ENCODE measurements at places on chromosomes 3 and 15. TPM values are rescaled to one million over a fixed set of nuclear protein-coding genes. Genes with fewer than 3 reads are reported as not detected.

GRCh38 chr15:45385590-45385989, 7.2 kb upstream of the GATM start:
- no peaks in the 10 kb centered on the region for H3K27me3 ChIP-seq
- DNase-seq, result no peak
- no peak overlapping the region for H3K27ac ChIP-seq
- H3K4me3 ChIP-seq, result no peak overlapping the region
- H3K4me1 ChIP-seq, result no peaks in the 10 kb centered on the region
- H3K36me3 ChIP-seq, result no peaks in the 10 kb centered on the region

CIB1 gene
- 61.3 TPM for total RNA-seq

- H3K27ac ChIP-seq, result no peak overlapping the region
- no peak for DNase-seq
- no peaks in the 10 kb centered on the region for H3K27me3 ChIP-seq
- H3K4me3 ChIP-seq, result no peak overlapping the region
- no peaks in the 10 kb centered on the region for H3K36me3 ChIP-seq
- H3K4me1 ChIP-seq, result peaks cover 4% of the 10 kb centered on the region
Observed at GRCh38 chr3:10813425-10813824, 2.6 kb upstream of the SLC6A11 start.

DNA sequence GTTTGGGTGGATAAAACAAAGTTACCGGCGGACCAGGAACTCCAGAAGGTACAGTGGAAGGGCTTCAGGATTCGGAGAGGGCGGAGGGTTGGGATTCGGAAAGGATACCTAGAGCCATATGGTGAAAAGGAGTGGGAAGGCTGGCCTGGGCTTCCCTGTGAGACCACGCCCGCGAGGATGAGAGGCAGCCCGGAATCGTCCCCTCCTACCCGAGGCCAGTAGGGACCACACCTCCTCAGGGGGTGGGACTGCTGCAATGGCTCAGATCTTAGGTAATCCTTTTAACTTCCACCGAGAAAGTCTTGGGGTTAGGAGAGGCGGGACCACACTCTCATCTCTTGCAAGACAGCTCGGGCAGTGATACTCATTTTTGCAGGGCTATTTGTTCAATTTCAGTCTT, 511.3 kb downstream of the OCA2 start:
- no peaks in the 10 kb centered on the region for H3K36me3 ChIP-seq
- DNase-seq, result no peak
- H3K27me3 ChIP-seq, result peaks cover 4% of the 10 kb centered on the region
- H3K4me1 ChIP-seq, result no peaks in the 10 kb centered on the region

PCOLCE2 gene
- total RNA-seq, result 36.0 TPM

DNA sequence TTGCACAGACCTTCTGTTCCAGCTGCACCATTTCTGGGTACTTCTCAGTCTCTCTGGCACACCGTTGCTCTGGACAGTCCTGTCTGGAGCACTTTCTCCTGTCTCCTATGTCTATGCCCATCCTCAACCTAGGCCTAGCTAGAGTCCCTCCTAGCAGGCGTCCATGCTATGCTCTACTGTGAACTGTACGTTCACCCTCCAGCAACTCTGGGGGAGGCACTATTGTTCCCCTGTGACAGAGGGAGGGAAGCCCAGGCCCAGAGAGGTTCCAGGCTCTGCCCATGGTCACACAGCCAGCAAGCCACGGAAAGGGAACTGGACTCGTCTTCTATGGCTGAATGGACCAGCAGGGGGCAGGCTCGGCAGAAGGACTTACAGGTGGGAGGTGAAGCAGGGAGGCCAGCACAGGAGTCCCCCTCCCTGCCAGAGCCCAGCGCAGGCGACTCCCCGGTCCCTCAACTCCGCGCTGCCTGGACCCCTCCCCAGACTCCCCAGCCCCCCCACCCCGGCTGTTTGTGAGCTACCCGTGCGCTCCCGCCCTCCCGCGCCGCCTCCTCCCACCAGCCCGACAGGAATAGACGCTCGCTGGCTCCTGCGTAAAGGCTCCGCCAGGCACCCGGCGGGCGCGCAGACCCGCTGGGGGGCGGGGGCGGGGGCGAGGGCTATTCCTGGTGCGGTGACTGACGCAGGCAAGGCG, 1.7 kb upstream of the LINGO1 start:
- peaks cover 34% of the 10 kb centered on the region for H3K27me3 ChIP-seq
- no peak overlapping the region for H3K4me3 ChIP-seq
- no peak for DNase-seq
- H3K4me1 ChIP-seq, result peaks cover 4% of the 10 kb centered on the region

GRCh38 chr15:78726870-78727551, 84.3 kb downstream of the ADAMTS7 start:
- no peaks in the 10 kb centered on the region for H3K4me1 ChIP-seq
- no peak overlapping the region for H3K27ac ChIP-seq
- no peak for DNase-seq
- no peak overlapping the region for H3K4me3 ChIP-seq

- H3K4me1 ChIP-seq, result no peaks in the 10 kb centered on the region
- no peak overlapping the region for H3K27ac ChIP-seq
- no peak overlapping the region for H3K4me3 ChIP-seq
- H3K36me3 ChIP-seq, result no peaks in the 10 kb centered on the region
- H3K27me3 ChIP-seq, result no peaks in the 10 kb centered on the region
Observed at GRCh38 chr3:49705390-49705960, 14.0 kb downstream of the AMIGO3 start.

DNA sequence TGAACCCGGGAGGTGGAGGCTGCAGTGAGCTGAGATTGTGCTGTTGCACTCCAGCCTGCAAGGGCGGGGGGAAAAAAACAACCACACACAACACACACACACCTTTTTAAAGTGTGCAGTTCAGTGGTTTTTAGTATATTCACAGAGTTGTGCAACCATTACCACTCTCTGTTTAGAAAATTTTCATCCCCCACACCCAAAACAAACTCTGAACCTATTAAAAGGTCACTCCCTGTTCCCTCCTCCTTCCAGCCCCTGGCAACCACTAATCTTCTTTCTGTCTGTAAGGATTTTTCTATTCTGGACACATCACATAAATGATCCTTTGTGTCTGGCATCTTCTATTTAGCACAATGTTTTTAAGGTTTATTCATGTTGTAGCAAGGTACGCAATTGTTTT, 159.1 kb downstream of the ATG7 start:
- peaks cover 4% of the 10 kb centered on the region for H3K4me1 ChIP-seq
- no peaks in the 10 kb centered on the region for H3K36me3 ChIP-seq
- no peak for DNase-seq
- H3K4me3 ChIP-seq, result no peak overlapping the region

CMSS1 gene
- total RNA-seq, result 16.1 TPM

GRCh38 chr15:43974852-43975251, 148.1 kb downstream of the WDR76 start:
- no peak for DNase-seq
- no peaks in the 10 kb centered on the region for H3K36me3 ChIP-seq
- no peak overlapping the region for H3K27ac ChIP-seq
- no peaks in the 10 kb centered on the region for H3K4me1 ChIP-seq
- no peaks in the 10 kb centered on the region for H3K27me3 ChIP-seq
- no peak overlapping the region for H3K4me3 ChIP-seq

WDR93 gene
- 1.0 TPM for total RNA-seq

CEMIP gene
- 0.66 TPM for total RNA-seq

GRCh38 chr3:27279123-27279522, 90.1 kb downstream of the NEK10 start:
- DNase-seq, result no peak
- H3K36me3 ChIP-seq, result no peaks in the 10 kb centered on the region
- no peak overlapping the region for H3K27ac ChIP-seq
- no peaks in the 10 kb centered on the region for H3K27me3 ChIP-seq

GRCh38 chr15:57427367-57427821, 51.1 kb downstream of the CGNL1 start:
- no peak for DNase-seq
- no peaks in the 10 kb centered on the region for H3K27me3 ChIP-seq
- no peak overlapping the region for H3K4me3 ChIP-seq
- peak overlapping the region; percentile 1 for H3K27ac ChIP-seq
- H3K36me3 ChIP-seq, result no peaks in the 10 kb centered on the region

DNA sequence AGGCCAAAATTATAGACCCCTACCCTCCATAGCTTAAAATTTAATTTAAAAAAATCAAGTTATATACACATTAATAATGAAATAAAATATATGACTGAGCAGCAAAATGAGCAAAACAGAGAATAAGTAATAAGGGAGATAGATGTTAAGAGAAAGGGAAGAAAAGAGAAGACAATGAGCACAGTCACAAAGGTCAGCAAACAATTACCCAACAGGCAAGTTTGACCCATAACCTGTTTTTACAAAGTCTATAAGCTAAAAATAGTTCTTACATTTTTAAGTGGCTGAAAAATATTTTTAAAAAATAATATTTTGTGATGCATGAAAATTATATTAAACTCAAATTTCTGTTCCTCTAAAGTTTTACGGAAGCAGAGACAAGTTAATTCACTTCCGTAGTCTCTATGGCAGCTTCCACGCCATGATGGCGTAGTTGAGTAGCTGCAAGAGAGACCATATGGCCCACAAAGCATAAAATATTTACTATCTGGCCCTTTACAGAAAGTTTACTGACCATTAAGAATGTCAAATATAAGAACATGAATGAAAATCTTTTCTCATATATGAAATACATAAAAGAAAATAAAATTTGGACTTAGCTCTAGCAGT, 47.5 kb downstream of the ACAP2 start:
- H3K27me3 ChIP-seq, result no peaks in the 10 kb centered on the region
- no peaks in the 10 kb centered on the region for H3K36me3 ChIP-seq
- DNase-seq, result no peak
- H3K27ac ChIP-seq, result no peak overlapping the region
- no peaks in the 10 kb centered on the region for H3K4me1 ChIP-seq

DNA sequence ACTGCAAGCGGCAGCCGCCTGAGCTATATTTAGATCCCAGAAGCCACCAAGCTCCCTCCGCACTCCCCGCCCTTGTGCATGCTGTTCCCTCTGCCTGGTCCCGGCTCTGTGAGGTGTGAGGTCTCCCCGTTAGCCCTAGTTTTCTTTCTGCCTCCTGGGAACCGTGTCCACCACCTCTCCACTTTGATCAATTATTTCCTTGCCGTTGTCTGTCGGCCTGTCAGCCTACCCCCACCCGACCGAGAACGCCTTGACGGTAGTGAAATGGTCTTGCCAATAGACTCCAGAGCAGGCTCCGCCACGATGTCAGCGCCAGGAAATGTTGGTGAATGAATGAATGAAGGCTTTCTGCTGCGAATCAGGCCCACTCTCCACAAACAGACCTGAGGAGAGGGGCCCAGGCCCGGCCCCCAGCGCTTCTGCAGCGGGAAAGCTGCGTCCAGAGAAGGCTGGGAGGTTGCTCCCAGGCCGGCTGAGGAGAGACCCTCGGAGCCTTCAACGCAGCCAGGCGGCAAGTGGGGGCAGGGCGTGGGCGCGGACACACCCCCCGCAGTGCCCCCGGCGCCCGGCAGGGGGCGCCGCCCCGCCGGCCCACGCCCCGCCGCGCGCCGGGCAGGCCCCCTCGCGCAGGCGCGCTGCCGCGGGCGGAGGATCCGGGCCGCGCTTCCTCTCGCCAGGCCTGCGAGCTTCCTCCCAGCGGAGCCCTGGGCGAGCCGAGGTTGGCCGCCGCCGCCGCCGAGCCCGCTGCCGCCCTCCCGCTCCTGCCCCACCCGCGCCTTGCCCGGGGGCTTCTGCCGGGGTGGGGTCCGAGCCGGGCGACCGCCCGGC, at the start of gene CSK:
Gene CSK, plus strand, starts transcription at position 650 of the 828 bp plus-strand sequence. CDS start 16,218 bp downstream, outside the sequence.
- no peaks in the 10 kb centered on the region for H3K36me3 ChIP-seq
- peak within 1 kb of the TSS; percentile 81 for H3K27ac ChIP-seq
- peaks cover 7% of the 10 kb centered on the region for H3K4me1 ChIP-seq
- no peak for DNase-seq
- no peaks in the 10 kb centered on the region for H3K27me3 ChIP-seq

DNA sequence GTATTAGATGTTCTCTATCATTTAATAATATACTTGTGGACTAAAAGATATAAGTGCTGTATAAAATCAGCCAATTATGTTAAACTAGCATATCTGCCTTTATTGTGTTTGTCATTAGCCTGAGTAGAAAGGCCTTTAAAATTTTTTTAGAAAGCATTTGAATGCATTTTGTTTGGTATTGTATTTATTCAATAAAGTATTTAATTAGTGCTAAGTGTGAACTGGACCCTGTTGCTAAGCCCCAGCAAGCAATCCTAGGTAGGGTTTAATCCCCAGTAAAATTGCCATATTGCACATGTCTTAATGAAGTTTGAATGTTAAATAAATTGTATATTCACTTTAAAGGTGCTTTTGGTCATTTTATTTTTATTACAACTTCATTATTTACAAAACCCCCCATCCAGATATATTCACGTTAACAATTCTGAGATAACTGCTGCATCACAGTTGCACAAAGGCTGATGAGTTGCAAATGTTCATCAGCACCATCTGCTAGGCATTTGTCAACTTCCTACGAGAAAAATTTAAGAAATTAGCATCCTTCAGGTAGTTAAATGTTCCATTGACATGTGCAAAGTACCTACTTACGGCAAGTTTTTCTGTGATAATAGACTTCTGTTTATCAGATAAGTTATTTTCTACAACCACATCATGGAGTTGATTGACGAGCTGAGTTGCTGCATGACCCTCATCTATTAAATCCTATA, 6.3 kb downstream of the EIF4A2 start:
- H3K4me3 ChIP-seq, result no peak overlapping the region
- H3K4me1 ChIP-seq, result peaks cover 7% of the 10 kb centered on the region
- H3K27me3 ChIP-seq, result no peaks in the 10 kb centered on the region
- no peak overlapping the region for H3K27ac ChIP-seq

GAP43 gene
- total RNA-seq, result not detected

- H3K4me1 ChIP-seq, result no peaks in the 10 kb centered on the region
- no peaks in the 10 kb centered on the region for H3K27me3 ChIP-seq
- H3K4me3 ChIP-seq, result no peak overlapping the region
- H3K36me3 ChIP-seq, result no peaks in the 10 kb centered on the region
- H3K27ac ChIP-seq, result peak overlapping the region; percentile 99
- no peak for DNase-seq
Observed at GRCh38 chr15:92813485-92813884, 86.6 kb upstream of the CHD2 start.

DNA sequence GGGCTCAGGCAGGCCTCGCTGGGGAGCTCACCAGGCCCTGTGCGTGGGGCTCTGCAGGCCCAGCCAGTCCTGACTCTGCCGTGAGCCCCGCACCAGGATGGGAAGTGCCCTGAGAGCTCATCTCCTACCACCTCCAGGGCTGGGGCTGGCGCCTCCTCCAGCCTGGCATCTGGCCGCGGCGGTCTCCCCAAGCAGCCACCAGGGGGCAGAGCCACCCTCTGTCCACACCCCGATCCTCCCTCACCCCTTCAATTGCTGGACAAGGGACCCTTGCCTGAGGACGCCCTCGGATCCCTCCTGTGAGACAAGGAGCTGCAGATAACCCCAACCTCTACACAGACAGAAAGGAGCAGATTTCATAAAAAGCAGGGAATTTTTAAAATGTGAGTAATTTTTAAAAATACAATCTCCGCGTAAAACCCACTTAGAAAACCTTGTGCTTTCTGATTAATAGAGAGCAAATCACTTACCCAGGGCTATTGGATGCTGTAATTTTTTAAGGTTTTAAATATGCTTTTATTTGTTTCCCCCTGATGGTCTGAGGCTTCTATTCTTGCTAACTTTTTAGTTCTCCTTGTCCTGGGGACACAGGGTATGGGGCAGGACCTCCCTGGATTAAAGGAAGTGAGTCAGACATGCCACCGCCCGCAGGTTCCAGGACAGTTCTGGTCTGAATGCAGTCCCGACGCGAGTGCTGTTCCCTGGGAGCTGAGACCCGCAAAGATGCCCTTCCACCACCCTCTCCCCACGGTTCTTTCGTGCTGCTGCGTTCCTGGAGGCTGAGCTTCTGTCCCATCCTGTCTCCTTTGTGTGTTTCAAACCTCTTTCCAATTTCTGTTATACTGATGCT, 52.3 kb upstream of the CHRNA7 start:
- no peak overlapping the region for H3K27ac ChIP-seq
- DNase-seq, result no peak

GRCh38 chr3:125083776-125084175, 28.0 kb upstream of the HEG1 start:
- no peaks in the 10 kb centered on the region for H3K36me3 ChIP-seq
- no peak overlapping the region for H3K4me3 ChIP-seq
- DNase-seq, result no peak
- no peak overlapping the region for H3K27ac ChIP-seq
- H3K27me3 ChIP-seq, result no peaks in the 10 kb centered on the region

All from breast epithelium (tissue), 4 donors.